Heart right ventricle (tissue), 16 donors: ENCODE measurements at places on chromosomes 11 and 22. TPM values are rescaled to one million over a fixed set of nuclear protein-coding genes. Genes with fewer than 3 reads are reported as not detected.

ACR gene
- 0.45 TPM for total RNA-seq

NXF1 gene
- 32.3 TPM for total RNA-seq

KCNQ1OT1 gene
- total RNA-seq = 0.28 TPM

RASGRP2 gene
- total RNA-seq = 49.8 TPM

DEPDC5 gene
- total RNA-seq = 15.3 TPM

CDC45 gene
- 3.4 TPM for total RNA-seq

OR2AG2 gene
- total RNA-seq = not detected

SCUBE1 gene
- total RNA-seq = not detected
